Thoracic aorta (tissue), 2 donors: ENCODE measurements at places on chromosomes 2 and 18. TPM values are rescaled to one million over a fixed set of nuclear protein-coding genes. Genes with fewer than 3 reads are reported as not detected.

SCYGR8 gene
- total RNA-seq = not detected

GRCh38 chr18:56167366-56167765 is 471.0 kb downstream of the TXNL1 start:
- DNase-seq = no peak

DNA sequence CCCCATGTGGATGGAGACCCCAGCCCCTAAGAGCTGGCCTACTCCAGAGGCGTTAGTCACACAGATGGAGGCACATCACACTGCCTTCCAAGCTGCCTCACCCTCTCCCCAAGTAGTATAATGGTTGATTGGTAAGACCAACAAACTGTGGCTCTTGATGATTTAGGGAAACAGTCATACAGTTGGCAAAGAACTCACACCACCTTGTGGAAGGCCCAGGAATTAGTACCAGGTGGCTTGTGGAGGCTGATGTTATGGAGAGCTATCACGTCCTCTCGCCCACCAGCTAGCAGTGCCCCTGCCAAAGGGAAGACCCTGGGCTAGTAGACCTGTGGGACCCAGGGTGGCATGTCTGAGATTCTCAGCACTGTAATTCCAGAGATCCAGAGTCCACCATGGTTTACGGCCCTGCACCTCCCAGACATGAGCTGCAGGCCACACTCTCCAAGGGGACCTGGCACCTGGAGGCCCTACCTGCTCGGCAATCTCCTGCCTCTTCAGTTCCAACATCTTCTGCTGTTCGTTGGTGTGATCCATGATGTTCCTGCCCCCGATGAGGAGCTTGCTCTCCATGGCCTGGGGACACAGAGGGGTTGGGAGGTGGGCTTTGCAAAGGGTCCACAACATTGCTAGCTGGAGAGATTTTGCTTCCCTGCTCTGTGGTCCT is 26.3 kb downstream of the KIF3C start:
- DNase-seq = no peak

DNA sequence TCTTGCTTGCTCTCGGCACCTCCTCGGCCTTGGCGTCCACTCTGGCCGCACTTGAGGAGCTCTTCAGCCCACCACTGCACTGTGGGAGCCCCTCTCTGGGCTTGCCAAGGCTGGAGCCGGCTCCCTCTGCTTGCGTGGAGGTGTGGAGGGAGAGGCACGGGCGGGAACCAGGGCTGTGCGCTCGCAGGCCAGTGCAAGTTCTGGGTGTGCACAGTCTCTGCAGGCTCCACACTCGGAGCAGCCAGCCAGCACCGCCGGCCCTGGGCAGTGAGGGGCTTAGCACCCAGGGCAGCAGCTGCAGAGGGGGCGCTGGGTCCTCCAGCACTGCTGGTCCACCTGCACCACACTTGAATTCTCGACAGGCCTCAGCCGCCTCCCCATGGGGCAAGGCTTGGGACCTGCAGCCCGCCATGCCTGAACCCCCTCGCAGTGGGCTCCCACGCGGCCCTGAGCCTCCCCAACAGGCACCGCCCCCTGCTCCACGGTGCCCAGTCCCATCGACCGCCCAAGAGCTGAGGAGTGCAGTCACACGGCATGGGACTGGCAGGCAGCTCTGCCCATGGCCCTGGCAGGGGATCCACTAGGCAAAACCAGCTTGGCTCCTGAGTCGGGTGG is 411.2 kb upstream of the CHAC2 start:
- DNase-seq = no peak

GRCh38 chr18:45670281-45670962 is 53.6 kb upstream of the SLC14A1 start:
- no peak for DNase-seq

SMAD2 gene
- 101 TPM for total RNA-seq

DNA sequence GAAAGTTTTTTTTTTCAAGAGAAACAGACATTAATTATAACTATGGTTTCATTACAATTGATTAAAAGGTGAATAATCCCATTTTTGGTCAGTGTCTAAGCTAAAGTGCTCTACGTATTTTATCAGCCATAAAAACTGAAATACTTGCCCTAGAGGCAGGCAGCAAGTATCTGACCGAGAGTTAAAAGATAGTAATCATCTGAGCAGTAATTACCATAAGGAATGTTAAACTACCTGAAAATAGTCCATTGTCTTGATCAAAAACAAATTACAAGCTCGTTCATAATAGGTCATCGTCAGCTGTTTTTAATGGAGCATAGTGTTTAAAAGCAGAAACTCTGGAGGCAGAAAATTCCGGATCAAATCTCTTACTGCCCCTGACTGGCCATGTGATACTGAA is 105.7 kb upstream of the ZEB2 start:
- no peak for DNase-seq

GRCh38 chr2:190205657-190206056 is 114.0 kb downstream of the HIBCH start:
- DNase-seq = no peak

DNA sequence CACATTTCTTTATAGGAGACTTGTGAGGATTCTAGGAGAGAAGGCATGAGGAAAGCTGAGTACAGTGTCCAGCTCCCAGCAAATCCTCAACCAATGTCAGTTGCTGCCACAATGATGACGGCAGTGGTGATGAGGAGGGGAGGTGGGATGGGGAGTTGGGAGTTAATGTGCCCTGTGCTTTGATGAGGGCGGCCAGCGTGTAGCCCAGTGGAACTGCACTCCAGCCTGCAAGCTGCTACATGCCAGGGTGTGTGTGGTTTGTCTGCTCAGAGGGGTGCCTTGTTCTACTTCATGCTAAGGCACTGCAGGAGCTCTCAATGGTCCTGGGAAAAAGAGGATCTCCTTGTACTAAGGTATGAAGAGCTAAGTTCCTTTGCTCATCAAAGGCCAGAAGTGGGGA is 96.1 kb downstream of the MSH2 start:
- no peak for DNase-seq

DNA sequence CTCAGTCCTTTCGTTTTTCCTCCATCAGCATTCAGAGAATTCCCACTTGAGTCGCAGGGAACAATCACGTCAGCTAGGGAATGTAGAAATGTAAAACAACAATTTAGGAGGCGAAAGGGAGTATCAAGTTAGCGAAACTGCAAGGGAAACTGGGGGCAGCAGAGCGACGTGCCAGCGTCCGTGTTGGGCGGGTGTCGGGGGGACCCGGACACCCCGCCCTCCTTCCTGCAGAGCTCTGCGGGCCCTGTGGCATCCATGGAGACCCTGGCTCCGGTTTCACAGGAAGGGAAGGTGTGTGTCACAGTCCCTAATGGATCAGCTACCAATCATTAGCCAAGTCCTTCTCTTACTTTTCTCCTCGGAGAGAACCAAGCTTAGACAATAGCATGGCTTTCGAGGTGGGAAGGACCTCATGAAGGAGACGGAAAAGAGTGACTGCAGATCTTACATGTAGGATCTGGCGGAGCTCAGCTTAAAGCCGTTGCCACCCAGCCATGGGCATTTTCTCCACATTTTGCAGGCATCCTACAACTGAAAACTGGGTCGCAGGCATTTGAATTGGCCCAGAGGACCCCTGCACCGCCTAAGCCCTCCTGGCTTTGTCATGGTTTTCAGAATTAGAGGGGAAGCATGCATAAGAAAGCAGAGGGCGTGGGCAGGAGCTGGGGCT is 33.7 kb downstream of the SOX11 start:
- no peak for DNase-seq

- DNase-seq = no peak
Measured at GRCh38 chr18:26356045-26356785, 130.0 kb downstream of the TAF4B start.

- DNase-seq = no peak
Measured at GRCh38 chr2:134087371-134087921, 166.4 kb upstream of the MGAT5 start.

ST6GAL2 gene
- 900 TPM for total RNA-seq

DNA sequence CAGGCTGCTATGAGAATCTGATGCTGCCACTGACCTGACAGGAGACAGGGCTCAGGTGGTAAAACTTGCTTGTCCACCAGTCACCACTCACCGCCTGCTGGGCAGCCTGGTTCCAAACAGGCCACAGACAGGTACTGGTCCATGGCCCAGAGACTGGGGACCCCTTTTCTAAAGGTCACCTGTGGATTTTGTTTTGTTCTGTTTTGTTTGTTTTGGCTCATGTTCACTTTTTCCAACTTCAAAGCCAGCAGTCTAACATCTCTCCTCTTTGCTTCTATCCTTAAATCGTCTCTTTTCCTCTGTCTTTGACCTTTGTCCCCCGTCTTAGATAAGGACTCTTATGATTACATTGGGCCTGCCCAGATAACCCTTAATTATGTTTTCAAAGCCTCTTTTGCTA is 3.3 kb upstream of the CERKL start:
- DNase-seq = no peak

DNA sequence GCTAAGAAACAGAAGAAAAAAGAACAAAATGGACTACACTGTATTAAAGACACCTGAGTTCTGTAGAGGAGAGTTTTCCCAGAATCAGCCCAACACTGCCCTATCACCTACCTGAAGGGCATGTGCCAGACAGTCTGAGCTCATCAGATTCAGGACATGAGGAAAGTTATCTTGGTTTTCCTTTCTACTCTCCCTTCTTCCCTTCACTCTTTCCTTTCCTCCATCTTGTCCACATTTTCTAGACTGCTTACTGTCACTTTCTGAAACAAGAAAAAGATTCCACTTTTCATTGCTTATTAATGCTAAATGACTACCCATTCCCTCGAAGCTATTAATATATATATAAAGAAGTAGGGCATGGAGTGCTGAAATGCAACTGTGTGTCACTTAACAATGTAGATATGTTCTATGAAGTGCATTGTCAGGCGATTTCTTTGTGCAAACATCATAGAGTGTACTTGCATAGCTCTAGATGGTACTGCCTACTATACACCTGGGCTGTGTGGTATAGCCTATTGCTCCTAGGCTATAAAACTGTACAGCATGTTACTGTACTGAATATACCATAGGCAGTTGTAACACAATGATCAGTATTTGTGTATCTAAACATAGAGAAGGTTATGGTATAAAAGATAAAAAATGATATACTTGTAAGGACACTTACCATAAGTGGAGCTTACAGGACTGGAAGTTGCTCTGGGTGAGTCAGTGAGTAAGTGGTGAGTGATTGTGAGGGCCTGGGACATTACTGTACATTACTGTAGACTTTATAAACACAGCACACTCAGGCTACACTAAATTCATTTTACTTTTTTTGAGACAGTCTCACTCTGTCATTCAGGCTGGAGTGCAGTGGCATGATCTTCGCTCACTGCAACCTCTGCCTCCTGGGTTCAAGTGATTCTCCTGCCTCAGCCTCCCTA is 145.5 kb upstream of the ITGA6 start:
- DNase-seq = no peak

DNA sequence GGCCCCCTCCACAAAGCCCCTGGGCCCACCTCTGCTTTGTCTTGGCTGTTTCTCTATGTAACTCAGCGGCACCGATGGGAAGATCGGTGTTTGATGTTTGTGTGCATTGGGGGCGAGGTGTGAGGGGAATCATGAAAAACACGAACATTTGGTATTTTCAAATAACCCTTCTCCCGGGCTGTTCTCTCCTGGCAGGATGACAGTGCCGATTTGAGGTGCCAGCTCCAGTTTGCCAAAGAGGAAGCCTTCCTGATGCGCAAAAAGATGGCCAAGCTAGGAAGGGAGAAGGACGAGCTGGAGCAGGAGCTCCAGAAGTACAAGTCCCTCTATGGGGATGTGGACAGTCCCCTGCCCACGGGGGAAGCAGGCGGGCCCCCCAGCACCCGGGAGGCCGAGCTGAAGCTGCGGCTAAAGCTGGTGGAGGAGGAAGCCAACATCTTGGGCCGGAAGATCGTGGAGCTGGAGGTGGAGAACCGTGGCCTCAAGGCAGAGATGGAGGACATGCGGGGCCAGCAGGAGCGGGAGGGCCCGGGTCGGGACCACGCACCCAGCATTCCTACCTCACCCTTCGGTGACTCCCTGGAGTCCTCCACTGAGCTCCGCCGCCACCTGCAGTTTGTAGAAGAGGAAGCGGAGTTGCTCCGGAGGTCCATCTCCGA is 78.1 kb downstream of the MTCL1 start:
- no peak for DNase-seq

DNA sequence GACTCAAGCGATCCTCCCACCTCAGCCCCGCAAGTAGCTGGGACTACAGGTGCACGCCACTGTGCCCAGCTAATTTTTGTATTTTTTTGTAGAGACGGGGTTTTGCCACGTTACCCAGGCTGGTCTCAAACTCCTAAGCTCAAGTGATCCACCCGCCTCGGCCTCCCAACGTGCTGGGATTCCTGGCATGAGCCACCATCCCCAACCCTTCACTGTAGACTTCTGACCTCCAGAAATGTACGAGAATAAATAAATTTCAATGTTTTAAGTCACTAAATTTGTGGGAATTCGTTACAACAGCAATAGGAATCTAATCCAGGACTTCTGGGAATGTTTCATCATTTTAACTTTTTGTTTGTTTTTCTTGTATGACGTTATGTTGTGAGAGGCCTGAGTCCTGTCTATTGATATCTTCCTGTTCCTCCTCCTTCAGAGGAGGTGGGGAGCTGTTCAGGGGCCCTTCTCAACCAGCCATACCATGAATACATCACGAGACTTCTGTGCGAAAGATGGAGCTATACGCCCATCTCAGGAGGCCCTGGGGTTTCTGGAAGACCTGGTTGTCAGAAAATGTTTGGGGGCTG is 40.0 kb downstream of the TEX44 start:
- DNase-seq = no peak

GRCh38 chr2:145563741-145564615 is 1044.1 kb upstream of the ZEB2 start:
- DNase-seq = no peak

- no peak for DNase-seq
Measured at GRCh38 chr2:160683206-160683605, 189.6 kb upstream of the RBMS1 start.
